ENCODE measurements at places on chromosomes 5 and 9. TPM values are rescaled to one million over a fixed set of nuclear protein-coding genes. Genes with fewer than 3 reads are reported as not detected.

The TSSK1B gene
- 0.13 TPM for total RNA-seq

The SLC22A5 gene
- 4.7 TPM for total RNA-seq

The PFN3 gene
- not detected for total RNA-seq

The TXN gene
- total RNA-seq = 317 TPM

The BSPRY gene
- not detected for total RNA-seq

The TMED9 gene
- total RNA-seq = 212 TPM

The ADRB2 gene
- total RNA-seq = 3.7 TPM

The SIMC1 gene
- total RNA-seq = 3.0 TPM

The ZNF483 gene
- total RNA-seq = 1.3 TPM

The FST gene
- 95.7 TPM for total RNA-seq

The HACD4 gene
- 1.7 TPM for total RNA-seq

The LCN9 gene
- not detected for total RNA-seq

The TRPM6 gene
- not detected for total RNA-seq

The SPARC gene
- total RNA-seq = 1,916 TPM

The ADAMTSL2 gene
- total RNA-seq = 0.79 TPM

The CORO2A gene
- total RNA-seq = under 0.01 TPM

The MAMDC2 gene
- total RNA-seq = 2.6 TPM

The SRD5A1 gene
- 10.0 TPM for total RNA-seq

The FBXO10 gene
- 9.5 TPM for total RNA-seq

The AJM1 gene
- total RNA-seq = 1.1 TPM

The ADAMTS6 gene
- 23.5 TPM for total RNA-seq

The OSTF1 gene
- total RNA-seq = 81.9 TPM

The SLC34A1 gene
- not detected for total RNA-seq

The PSMB7 gene
- total RNA-seq = 293 TPM

The COL15A1 gene
- total RNA-seq = 2.7 TPM

The SNX30 gene
- 10.6 TPM for total RNA-seq

The TERT gene
- not detected for total RNA-seq

Data from aortic smooth muscle cell (primary cell).